Astrocyte of the cerebellum (primary cell): ENCODE measurements at places on chromosomes 11 and 22.

DNA sequence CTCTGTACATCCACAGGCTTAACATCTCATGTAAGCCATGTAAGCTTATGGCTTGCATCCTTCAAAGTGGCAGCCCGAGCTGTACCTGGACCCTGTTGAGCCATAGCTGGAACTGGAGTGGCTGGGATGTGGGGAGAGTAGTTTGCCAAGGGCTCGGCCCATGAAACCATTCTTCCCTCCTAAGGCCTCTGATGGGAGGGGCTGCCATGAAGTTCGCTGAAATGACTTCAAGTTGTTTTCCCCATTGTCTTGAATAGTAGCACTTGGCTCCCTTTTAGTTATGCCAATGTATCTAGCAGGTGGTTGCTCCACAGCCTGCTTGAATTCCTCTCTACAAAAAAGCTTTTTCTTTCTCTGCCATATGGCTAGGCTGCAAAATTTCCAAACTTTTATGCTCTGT lies 5.2 kb upstream of the CHORDC1 start:
- no peak for DNase-seq

- no peak for DNase-seq
Observed at GRCh38 chr11:16393340-16393739, 37.0 kb upstream of the SOX6 start.

DNA sequence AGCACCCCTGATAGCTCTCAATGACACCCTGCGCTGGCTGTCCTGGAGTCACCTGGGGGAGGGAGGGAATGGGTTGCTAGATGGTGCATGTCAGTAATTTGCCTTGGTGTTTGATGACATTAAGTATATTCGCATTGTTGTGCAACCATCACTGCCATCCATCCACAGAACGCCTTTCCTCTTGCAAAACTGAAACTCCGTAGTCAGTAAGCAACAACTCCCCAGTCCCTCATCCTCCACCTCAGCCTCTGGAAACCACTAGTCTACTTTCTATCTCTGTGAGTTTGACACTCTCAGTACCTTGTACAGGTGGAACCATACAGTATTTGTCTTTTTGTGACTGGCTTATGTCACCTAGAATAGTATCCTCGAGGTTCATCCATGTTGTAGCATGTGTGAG lies 62.6 kb downstream of the PKNOX2 start:
- no peak for DNase-seq

GRCh38 chr11:8658321-8659057 lies 24.0 kb downstream of the TRIM66 start:
- DNase-seq = no peak

GRCh38 chr22:24421428-24421931 lies 5.9 kb upstream of the ADORA2A start:
- DNase-seq = no peak

GRCh38 chr22:49735411-49735900 lies 92.2 kb downstream of the BRD1 start:
- no peak for DNase-seq

DNA sequence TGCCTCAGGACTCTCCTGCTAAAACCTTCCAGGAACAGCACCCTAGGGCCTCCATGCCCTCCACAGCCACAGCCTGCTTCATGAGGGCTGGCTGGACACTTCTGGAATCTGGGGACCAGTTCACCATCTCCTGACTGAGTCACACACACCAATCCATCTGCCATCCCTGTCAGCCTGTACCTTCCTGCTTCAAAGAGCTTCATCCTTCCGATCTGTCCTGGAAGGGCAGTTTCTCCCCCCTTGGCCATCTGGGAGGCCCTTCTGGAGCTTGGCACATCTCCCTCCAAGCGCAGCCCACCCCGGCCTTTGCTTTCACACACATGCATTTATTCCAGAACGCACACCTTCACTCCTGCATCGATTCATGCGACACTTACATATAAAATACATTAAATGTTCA lies 13.0 kb downstream of the APBB1 start:
- no peak for DNase-seq

- no peak for DNase-seq
Observed at GRCh38 chr22:23752090-23752691, 1.3 kb upstream of the ZNF70 start.

GRCh38 chr11:31059529-31059928 lies 310.0 kb downstream of the DCDC1 start:
- DNase-seq = no peak

DNA sequence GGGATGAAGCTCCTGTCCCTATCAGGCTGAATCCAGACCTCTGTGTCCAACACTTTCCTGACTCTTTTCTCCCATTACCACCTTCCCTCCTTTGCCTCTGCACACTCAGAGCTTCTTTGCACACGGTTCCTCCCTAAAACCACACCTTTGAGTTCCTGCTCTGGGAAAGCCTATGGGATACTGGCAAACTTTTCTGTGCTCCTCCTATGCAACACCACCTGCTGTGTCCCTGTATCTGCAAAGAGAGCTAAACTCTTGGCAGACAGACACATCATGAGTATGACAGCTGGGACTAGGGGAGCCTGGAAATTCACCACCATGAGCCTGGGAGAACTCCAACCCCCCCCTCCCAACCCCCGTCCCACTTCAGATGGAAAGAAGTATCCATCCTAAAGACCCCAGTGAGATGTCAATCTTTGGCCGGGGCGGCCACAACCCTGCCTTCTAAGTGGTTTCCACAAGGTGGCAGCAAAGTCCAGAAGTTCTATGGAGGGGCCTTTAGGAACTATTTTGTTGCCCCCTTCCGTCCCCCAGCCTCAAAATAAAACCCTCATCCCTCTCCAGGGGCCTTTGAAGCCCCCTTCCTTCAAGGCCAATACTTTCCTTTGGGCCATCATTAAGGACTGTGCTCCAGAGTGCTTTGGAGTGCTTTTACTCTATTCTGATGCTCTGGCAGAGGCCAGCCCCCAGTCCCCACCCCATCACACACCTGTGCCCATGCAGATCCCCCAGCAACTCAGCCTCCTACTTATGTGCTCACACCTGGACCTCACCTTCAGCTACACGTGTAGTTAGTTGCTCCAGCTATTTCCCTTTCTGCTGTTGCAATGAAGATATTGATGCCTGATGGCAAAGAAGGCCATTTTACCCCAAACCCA lies 19.4 kb downstream of the HTR3A start:
- DNase-seq = no peak

DNA sequence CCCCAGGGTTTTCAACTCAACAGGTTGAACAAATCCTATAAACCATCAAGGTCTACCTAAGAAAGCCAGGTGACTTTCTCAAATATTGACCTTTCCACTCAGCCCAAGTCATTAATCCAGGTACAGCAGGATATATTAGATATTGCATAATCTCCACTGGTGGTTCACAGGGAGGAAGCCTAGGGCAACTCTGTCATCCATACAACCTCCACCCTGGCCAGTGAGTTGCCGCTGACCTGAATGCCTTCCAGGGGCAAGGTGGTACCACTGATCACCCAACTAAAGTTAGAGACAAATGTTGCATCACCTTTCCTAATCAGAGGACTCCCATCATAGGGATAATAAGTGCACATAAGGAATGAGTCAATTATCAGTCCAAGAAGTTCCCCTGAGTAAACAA lies 22.9 kb downstream of the GUCD1 start:
- no peak for DNase-seq

DNA sequence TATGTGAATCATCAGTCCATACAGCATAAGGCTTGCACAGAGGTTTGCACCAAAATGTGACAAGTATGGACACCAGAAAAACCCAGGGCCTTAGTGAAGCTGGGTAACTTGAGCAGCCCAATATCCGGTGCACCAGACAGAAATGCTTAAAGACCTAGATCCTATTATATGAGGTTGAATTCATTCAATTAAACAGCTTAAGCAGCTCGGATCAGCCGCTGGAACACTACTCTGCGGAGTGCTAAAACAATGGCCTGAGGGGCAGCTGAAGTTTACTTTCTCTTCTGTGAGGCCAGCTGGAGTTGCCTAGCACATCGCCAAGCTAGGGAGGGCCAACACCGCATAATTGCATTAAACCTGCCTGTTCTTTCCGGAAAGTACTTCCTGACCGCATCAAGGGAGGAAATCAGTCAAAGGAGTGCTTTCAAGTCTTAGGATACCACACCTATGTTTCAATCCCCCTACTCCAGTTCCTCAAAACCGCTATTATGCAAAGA lies 17.0 kb upstream of the FAM181B start:
- DNase-seq = no peak

- no peak for DNase-seq
Observed at GRCh38 chr11:108135845-108136544, 14.6 kb downstream of the ACAT1 start.

- DNase-seq = no peak
Observed at GRCh38 chr11:98289617-98290263, 731.0 kb upstream of the CNTN5 start.

GRCh38 chr11:32817181-32817851 lies 12.4 kb upstream of the PRRG4 start:
- DNase-seq = no peak

- DNase-seq = no peak
Observed at GRCh38 chr22:46473021-46473779, 64.2 kb downstream of the CELSR1 start.

- DNase-seq = no peak
Observed at GRCh38 chr11:71504531-71504930, 22.5 kb upstream of the KRTAP5-7 start.

- DNase-seq = no peak
Observed at GRCh38 chr11:11944444-11944843, 64.0 kb downstream of the DKK3 start.

- DNase-seq = no peak
Observed at GRCh38 chr22:26330971-26331625, 98.0 kb upstream of the ASPHD2 start.

DNA sequence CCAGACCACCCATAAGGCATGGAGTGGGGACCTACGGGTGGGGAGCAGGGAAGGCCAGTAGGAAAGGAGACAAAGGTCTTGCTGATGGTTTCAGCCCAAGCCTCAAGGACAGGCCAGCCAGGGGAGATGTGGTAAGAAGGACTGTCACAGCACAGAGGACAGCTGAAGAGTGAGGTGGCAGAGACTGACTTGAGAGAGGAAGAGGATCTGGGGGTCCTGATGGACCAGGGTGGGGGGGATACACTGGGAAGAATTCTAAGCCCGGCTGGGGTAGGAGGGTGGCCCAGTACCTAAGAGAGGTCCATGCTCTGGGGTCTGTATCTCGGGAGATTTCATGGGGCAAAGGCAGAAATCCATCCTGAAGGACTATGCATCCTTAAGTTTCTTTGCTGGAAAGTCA lies 66.1 kb upstream of the THY1 start:
- no peak for DNase-seq

- no peak for DNase-seq
Observed at GRCh38 chr11:134488913-134489312, 76.9 kb upstream of the B3GAT1 start.

DNA sequence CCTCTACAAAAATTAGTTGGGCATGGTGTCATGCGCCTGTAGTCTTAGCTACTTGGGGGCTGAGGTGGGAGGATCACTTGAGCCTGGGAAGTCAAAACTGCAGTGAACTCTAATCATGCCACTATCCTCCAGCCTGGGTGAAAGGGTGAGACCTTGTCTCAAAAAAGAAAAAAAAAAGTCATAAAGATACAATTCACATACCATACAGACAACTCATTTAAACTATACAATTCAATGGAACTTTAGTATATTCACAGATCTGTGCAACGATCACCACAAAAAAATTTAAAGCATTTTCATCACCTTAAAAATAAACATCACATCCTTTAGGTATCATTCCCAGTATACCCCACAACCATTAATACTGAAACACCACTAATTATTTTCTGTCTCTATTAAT lies 201.2 kb downstream of the PGR start:
- DNase-seq = no peak

GRCh38 chr22:30743257-30744020 lies 48.8 kb downstream of the OSBP2 start:
- DNase-seq = no peak

DNA sequence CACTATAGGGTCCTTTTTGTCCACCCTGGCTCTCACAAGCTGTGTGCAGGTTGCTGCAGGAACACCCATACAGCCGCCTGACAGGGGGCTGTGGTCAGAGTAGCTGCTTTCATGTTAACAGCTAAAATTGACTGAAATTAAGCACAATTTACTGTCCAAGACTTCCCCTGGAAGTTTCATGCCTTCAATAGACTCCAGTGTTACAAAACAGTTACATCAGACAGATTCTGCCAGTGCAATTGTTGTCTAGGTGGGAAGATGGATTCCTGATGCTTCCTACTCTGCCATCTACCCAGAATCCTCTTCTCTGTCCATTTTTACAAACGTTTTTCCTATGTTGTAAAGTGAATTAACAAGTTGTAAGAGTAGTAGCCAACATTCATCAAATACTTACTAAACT lies 5.3 kb upstream of the TSKU start:
- DNase-seq = no peak

DNA sequence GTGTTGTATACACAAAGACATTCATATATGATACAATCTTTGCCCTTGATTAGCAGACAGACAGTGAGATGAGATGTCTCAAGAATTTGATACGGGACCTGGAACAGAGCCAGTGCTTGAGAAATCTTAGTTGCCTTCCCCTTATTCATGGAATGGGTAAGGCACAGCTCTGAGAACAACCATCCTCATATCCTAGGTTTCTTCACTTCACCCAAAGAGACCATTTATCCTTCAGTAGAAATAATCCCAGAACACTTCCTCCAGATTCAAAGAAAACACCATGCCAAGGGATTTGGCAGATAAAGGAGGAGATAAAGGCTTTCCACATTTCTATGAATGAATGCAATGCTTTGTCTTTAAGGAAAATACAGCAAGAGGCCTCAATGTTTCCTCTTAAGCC lies 8.8 kb upstream of the IZUMO1R start:
- DNase-seq = no peak

DNA sequence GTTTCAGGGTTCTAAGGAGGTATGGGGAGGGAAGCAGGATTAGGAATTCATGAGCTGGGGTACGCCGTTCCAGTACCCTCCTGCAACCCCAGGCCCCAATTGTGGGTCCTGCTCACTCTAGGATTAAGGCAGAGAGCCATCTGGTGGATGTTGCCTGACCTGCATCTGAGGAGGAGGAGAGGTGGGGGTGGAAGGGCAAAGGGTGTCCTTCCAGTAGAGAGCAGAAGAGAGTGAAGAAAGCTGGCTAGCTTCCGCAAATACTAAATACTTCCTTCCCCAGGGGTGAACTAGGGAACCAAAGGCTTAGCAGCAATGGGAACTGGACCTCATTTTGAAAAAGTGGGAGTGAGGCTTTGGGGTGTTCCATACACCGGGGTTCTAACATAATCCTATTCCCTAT lies 10.6 kb downstream of the LRRC51 start:
- peak; percentile 40 for DNase-seq

DNA sequence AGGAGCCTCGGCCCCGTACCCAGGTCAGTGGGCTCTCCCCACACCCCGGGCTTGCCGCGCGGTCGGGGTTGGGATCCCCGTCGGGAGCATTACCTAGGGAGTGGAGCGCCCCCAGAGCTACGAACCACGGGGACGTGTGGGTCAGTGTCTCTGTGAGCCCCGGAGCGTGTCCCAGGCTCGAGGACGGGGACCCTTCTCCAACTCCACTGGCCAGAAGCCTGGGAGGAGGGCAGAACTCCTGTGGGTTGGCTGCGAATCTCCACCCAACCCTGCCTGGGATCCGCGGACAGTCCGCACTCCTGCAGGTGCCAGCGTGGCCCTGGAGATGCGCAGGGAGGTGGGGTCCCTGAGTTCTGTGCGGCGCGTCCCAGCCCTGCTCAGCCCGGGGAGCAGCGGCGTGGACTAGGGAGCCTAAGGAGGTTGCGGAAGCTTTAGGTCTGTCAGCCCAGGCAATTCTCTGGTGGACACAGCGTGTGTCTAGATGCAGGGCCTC lies 346 bp downstream of the PPFIBP2 start:
- no peak for DNase-seq
